Muscle of arm (tissue), 14 donors: ENCODE measurements at places on chromosomes 3 and 15. TPM values are rescaled to one million over a fixed set of nuclear protein-coding genes. Genes with fewer than 3 reads are reported as not detected.

The GXYLT2 gene
- polyA plus RNA-seq, result 31.3 TPM

The ACKR4 gene
- polyA plus RNA-seq, result 10.2 TPM

The PLA2G4B gene
- 11.3 TPM for polyA plus RNA-seq

The TP63 gene
- polyA plus RNA-seq, result 24.9 TPM

The TNIK gene
- polyA plus RNA-seq, result 38.1 TPM

The DUOXA1 gene
- polyA plus RNA-seq, result 15.9 TPM

The COPB2 gene
- 53.0 TPM for polyA plus RNA-seq

The C2CD4B gene
- polyA plus RNA-seq, result 7.8 TPM

The NR1I2 gene
- polyA plus RNA-seq, result 0.45 TPM
